Inflammatory macrophage treated with lipopolysaccharide for 4 hours (primary cell): ENCODE measurements at places on chromosomes 16 and 17.

- DNase-seq, result no peak
Observed at GRCh38 chr17:61310590-61310989, 89.1 kb upstream of the TBX2 start.

GRCh38 chr16:1159325-1159972 lies 6.5 kb downstream of the CACNA1H start:
- DNase-seq, result no peak

DNA sequence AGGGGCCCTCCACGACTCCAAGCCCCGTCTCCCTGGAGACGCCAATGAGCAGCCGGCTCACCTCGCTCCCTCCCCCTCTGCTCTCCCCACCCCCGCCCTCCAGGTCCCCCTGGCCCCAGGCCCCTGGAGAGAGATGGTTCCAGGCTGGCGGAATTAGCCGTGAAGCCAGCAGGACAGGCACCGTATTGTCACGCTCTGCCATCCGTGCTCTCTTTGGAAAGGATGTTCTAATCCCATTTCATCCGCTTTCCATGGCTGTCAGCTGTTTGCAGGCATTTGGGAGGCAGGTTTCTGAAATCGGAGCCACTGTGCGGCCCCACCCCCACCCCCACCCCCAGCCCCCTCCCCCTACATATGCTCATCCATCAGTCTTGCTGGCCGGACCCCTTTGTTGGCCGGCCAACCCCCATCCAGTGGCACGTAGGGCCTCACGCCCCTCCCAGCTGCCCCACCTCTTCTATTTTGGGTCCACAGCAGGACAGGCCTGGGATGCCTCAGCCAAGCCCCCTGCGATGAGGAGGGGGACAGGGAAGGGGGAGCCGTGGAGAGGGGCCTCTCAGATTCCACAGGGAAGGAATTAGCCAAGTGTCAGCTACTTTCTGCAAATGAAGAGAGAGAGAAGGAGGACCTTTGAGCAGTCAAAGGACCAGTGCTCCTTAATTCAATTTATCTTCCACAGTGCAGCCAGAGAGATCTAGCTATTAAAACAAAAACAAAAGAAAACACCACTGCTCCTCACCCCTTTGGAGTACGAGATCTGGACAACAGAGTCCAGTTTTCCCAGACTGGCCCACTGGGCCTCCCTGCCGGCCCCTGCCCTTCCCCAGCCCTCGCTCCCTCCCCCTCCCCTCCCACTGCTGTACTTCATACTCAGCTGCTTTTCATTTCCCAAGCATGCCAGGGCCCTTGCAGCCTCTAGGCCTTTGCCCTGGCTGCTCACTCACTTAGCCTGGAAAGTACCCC lies 30.7 kb downstream of the SDK2 start:
- no peak for DNase-seq

DNA sequence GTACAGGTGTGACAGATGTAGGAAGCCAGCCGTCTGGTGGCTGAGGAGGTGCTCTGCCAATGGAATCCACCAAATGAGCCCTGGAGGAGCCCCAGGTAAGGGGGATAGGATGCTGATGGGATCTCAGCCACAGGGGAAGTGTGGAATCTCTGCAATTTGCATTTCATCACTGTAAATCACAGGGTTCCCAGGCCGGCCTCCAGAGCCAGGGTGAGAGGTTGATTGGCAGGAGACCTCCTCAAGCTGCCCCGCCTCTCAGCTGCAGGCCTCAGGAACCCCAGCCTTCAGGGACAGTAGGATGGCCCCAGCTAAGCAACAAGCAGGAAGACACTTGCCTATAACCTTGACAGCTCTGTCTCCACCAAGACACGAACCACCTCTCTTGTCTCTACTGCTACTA lies 39.4 kb downstream of the RTN4RL1 start:
- DNase-seq, result no peak

GRCh38 chr17:77946900-77947645 lies 11.4 kb upstream of the TNRC6C start:
- DNase-seq, result peak; percentile 66

- DNase-seq, result peak; percentile 24
Observed at GRCh38 chr17:14790521-14790920, 474.6 kb downstream of the PMP22 start.

- DNase-seq, result no peak
Observed at GRCh38 chr17:48376682-48377325, 53.2 kb downstream of the SKAP1 start.

DNA sequence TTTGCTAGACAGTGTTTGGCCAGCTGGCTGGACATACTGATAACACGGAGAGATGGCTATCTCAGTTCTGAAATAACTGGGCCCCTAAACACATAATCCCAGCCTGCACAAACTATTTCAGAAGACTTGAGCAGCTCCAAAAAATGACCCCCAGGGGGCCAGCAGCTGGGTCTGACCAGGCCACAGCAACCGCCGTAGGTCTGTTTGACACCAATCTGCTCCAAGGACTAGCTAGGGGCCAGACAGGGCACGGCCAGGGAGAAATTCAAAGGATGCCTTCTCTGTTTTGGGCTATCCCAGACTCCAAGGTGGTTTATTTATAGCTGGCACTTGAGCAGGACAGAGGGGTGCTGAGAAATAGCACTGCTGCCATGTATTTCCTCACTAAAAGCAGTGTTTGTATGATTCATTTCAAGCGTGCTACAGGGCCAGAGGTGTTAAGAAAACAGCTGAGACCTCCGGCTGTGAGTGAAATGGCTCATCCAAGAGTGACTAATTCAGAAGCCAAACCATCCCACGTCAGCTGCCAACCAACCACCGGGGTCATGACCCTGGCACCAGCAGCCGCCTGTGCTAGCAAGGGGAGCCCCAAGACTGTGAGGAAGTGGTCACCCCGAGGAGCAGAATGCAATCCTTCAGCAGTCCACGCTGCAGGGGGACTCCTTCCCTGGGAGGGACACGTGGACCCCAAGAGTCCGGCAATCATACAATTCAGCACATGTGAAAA lies 5.7 kb downstream of the GGA2 start:
- peak; percentile 94 for DNase-seq

DNA sequence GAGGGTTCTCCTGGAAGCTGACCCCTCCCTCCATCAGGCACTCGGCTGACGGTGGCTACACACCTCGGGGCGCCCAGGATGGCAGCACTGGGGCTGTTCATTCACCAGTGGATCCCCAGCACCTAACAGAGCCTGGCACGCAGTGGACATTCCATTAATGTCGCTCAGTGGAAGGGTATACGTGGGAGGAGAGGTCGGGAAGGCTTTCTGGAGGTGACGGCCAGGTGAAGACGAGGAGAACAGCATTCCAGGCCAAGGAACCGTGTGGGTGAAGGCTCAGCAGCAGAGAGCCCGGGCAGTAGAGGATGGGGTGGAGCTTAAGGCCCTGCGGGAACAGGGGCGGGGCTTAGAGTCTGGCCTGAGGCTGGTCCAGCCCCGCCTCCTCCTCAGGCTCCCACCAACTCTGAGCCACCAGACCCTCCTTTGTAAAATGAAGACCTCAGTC lies 2.5 kb upstream of the HS3ST6 start:
- DNase-seq, result peak; percentile 10

DNA sequence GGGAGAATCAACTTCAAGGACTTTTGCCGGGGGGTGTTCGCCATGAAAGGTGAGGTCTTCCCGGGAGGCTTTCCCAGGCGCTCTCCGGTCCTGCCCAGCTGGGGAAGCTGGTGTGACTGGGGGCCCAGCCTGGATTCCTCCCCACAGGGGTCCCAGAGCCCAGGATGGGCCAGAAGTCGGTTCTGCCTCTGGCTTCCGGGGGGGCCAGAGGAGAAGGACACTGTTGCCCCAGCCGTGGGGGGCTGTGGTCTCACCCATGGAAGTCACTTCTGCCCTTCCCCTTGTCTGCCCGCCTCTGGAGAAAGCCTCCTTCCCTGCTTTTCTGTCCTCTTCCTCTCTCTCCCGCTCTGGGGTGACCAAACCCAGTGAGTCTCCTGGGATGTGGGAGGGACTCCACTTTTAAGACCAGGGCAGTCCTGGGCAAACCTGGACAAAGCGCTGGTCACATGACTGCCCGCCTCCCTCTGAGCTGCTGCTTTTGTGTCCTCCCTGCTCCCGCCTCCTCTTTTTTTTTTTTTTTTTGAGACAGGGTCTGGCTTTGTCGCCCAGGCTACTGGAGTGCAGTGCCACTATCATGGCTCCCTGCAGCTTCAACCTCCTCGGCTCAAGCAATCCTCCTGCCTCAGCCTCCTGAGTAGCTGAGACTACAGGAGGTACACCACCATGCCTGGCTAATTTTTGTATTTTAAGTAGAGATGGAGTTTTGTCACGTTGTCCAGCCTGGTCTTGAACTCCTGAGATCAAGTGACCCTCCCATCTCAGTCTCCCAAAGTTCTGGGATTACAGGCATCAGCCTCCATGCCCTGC lies 40.6 kb downstream of the RAB11FIP4 start:
- no peak for DNase-seq

DNA sequence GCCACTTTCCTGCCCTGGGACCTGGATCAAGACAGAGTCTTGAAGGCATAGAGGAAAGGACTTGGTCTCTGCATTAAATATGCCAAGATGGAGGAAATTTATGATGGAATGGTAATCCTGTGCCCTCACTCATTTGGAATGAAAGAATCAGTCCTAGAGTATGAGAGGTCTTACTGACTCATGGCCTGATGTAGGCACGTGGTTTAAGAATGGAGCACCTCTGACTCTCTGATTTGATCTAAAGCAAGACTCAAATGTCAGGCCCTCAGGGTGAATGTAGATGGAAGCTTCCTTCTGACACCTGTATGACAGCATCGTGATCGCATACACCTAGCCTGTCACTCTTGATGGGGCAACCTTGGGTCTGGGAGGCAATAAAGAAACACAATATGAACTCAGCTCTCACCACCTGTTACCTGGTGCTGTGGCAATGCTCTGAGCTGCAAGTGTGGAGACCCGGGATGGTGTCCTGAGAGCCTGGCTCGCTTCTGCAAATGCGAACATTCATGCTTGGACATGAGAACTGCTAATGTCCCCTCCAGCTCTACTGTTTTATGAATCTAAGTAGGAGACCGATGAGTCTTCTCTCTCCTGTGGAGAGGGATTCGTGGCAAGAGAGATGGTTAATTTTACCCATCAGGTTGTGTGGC lies 229.9 kb downstream of the ABCC12 start:
- no peak for DNase-seq

DNA sequence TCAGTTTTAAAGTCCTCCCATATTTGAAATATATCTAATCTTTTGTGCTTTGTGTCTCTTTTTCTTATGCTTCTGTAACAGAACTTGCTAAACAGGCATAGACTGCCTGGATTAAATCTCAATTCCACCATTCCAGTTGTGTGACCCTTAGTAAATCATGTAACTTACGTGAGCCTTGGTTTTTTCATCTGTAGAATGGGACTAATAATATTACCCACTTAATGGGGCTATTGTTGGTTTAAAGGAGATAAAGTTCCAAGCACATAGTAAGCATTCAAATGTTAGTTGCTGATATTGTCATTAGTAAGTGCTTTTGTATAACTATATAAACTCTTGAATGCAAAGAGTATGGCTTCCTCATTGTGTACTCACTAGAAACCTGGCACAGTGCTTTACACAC lies 5.9 kb upstream of the VWA3A start:
- DNase-seq, result no peak

DNA sequence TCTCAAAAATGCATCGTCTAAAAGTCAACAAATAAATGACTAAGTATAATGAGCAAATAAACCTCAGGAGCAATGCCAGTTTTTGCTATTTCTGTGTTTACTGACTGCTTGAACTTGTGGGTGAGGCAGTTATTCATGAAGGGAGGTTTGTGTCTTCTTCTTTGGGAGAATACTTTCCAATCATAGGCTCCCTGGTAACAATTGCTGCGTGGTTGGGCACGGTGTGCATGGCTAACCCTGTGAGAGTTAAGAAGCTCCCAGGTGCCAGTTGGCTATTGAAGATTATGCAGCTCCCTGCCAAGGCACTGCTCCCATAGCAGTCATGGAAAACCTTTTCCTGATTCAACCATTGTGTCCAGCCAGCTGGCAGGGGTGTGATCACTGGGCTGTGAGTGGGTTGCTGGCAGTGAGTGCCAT lies 775.9 kb upstream of the GOT2 start:
- no peak for DNase-seq

DNA sequence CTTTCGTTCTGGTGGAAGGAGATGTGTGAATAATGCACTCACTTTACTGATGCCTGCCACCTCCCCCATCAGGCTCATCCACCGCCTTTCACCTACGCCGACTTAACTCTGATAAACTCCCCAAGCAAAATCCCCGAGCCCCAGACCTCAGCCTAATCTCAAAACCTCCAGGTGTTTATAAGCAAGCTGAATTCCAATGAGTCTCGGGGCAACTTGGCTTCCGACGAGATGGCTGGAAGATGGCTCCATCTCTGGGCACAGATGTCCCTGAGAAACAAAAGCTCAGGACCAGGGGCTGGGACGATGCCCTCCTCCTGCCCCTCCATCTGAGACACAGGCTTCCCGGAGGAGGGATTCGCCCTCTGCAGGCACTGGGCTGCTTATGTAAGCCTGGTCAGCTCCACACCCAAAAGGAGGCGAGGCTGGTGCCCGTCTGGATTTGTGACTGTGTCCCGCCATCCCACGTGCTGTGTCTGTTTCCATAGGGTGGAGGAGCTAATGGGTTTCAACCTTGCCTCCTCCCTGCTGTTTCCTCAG lies 386.4 kb upstream of the TNRC6C start:
- DNase-seq, result no peak

DNA sequence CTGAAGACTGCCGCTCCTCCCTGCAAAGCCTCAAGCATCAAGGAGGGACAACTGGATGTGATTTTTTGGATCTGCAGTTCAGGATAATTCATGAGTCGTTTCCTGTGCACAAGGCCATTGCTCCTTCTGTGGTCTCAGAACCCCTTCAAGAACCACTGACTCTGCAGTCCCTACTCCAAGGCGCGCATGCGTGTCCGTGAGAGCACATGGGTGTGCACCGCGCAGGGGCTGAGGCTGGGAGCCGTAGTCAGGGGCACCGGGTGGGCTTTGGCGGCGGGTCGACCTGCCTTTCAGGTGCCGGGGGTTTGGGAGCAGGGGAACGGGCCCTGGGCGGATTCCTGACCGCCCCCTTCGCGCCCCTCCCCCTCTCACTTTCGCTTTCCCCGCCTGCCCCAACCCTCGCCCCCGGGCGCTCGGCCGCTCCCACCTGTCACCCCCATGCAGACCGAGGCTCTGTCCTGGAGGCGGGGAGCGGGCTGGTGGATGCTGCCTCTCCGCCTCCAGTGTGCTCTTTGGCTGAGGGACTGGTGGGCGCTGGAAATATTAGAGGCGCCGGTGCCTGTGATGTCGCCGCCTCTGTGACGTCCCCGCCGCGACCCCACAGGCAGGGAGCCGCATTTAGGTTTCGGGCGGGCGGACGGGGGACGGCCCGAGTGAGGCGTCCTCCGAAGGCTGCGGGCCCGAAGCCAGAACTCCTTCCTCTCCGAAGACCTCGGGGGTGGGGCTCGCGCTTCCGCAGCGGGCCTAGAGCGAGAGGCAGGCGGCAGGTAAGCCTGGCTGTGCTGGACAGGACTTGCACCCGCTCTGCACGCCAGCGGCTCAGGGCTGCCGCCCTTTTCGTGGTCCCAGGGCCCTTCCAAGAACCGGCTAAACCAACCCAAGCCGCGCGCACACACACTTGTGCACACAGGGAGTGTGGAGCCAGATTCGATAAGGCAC lies at the start of gene SPATA32:
SPATA32 (minus strand) TSS at position 518 of the 939 bp plus-strand sequence; CDS start at position 440, 78 bp downstream.
- DNase-seq, result peak; percentile 21

GRCh38 chr16:24075931-24076716 lies 180.0 kb upstream of the CACNG3 start:
- no peak for DNase-seq

- peak; percentile 17 for DNase-seq
Observed at GRCh38 chr16:84795329-84796053, 24.3 kb upstream of the CRISPLD2 start.
